ENCODE measurements at places on chromosomes 2 and 18. TPM values are rescaled to one million over a fixed set of nuclear protein-coding genes. Genes with fewer than 3 reads are reported as not detected.

- DNase-seq: no peak
These were observed 777.8 kb upstream of the RAB6C start for GRCh38 chr2:129201696-129202095.

DNA sequence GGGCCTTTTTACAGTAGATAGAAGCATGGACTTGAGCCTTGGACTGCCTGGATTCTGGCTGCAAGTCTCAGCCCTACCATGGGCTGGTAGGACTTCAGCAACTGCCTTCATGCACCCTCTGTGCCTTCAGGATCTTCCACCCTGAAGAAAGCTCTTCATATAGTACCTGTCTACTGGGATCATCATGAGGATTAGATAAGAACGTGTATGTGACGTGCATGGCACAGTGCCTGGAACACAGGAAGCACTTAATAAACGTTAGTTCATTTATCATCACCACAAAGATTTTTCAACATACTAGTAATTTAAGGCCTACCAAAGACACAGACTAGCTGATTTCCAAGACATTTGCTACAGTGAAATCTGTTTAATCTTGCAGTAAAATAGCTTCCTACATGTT lies 53.2 kb upstream of the ITM2C start:
- no peak for DNase-seq

DNA sequence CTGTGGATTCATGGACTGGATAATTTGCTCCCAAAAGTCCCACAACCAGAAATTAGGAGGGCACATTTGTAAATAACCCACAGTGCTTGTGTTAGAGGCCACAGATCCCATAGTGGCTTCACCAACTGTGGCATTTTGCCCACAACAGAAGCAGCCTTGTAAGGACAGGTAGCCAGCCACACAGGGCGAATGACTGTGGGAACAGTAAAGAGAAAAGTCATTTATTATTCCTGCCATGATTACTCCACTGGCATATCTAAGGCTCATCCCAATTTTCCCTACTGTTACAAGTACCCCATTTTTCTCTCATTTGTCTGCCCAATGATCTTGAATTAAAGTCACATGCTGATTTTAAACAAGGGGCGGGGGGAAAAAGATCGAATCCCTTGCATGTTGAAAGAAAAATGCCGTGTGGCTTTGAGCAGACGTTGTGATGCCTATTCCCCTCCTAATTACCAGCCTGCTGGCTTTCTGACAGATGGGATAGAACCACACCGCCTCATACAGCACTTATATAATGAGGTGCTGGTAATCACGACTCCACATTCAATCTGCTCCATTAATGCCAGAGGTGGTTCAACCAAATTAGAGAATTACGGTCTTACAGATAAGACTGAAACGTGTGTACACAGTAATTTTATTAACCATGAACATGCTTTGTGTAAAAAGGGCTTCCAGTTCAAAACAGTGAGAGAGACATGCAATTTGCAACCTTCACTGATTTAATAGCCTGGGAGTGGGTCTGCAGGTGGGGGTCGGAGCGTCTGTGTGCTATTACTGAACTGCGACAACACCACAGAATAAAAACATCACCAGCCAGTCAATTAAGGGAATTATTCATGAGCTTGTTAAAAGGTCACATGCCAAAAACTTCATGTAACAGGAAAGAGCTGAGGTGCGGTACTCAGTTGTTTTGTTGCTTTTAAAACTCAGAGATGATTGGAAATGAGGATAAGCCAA lies 196.0 kb downstream of the TMEM163 start:
- no peak for DNase-seq

AGXT gene
- not detected for total RNA-seq

CCDC102B gene
- 1.8 TPM for total RNA-seq
